Activated T-cell treated with anti-CD3 and anti-CD28 coated beads, Interleukin-2, amount 50 U/mL, for 1 hour (primary cell): ENCODE measurements at places on chromosomes 12 and 14.

DNA sequence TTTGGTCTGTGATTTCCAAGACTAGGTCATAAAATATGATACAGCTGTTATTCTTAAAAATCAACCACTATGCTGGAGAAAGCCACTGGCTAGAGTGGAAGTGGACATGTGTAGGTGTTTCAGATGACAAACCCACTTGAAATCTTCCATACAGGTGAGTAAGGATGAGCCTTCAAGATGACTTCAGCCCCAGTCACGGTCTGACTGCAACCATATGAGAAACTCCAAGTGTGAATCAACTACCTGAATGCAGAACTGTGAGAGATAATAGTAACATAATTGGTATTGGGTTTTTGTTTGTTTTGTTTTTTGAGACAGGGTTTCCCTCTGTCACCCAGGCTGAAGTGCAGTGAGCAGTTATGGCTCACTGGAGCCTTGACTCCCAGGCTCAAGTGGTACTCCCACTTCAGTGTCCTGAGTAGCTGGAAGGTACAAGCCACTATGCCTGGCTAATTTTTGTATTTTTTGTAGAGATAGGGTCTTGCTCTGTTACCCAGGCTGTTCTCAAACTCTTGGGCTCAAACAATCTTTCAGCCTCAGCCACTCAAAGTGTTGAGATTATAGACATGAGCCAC lies 273.3 kb upstream of the LRIG3 start:
- DNase-seq, result no peak

DNA sequence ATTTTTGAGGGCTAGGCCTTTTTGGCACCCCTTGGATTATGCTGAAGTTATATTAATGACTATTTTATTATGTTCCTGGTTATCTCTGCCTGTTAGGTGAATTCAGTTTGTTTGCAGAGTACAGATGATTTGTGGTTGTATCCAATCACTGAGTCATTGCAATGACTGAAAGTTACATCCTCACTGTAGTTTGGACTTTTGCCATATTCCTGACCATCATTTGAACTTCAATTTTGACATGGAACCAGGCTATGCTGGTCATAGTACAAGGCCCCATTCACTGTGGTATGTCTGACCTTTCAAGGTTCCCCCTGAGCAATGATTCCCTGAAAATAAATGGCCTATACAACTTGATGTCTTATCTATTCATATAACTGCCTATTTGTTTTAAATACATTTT lies 621.0 kb downstream of the CCER1 start:
- no peak for DNase-seq

DNA sequence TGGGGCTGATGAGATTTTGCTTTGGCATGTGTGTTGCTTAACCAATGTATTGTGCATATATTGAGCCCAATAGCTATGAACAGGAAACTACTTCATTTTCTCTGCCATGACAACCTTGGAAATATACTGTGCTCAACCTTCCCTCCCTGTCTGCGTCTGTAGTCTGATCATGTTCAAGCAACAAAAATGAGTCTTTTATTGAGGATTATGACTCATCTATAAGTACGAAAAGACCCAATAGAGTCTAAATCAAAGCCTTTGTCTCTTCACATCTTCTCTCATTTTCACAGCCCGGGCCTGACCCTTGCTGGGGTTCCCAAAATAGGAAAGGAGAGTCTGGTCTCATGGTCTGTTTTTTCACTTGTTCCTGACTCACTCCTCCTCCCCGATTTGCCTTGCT lies 158.2 kb downstream of the CAND1 start:
- no peak for DNase-seq

- DNase-seq, result no peak
Observed at GRCh38 chr12:51947246-51947996, 4.1 kb upstream of the ACVR1B start.

DNA sequence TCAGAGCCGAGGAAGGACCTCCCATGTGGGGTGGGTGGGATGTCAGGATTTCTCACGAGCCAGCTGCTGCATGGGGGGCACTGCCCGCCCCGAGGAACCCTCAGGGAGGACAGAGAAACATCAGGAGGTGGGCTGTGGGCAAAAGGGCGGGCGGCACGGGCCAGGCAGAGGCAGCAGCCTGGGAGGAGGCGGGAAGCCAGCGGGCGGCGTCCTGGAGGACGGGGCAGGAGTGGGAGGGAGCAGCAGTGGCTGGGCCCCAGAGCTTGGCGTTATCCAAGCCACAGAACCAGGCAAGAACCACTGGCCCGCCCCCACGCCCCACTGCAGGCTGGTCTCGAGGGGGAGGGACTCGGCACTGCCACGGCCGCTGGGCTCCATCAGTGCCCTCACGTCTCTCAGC lies 2.4 kb downstream of the C14orf180 start:
- DNase-seq, result no peak

- DNase-seq, result no peak
Observed at GRCh38 chr12:32159925-32160324, 53.3 kb downstream of the BICD1 start.

- no peak for DNase-seq
Observed at GRCh38 chr12:93526786-93527428, 45.6 kb upstream of the SOCS2 start.

- DNase-seq, result no peak
Observed at GRCh38 chr12:75503866-75504265, 7.5 kb downstream of the KRR1 start.

GRCh38 chr12:81597928-81598604 lies 161.1 kb downstream of the PPFIA2 start:
- DNase-seq, result no peak

DNA sequence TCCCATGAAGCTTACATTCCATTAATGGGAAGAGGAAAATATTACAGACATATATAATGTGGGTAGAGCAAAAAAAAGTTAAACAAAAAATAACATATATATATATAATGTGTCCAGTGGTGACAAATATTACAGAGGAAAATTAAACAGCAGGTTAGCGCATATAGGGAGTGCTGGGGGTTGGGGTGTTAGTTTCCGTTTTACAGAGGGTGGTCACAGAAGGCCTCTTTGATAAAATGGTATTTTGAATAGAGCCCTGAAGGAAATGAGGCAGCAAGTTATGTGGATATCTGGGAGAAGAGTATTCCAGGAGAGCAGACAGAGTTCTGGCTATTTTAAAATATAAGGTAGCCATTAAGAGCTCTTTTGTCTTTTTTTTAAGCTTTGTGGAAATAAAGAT lies 73.2 kb downstream of the DCAF5 start:
- DNase-seq, result no peak

DNA sequence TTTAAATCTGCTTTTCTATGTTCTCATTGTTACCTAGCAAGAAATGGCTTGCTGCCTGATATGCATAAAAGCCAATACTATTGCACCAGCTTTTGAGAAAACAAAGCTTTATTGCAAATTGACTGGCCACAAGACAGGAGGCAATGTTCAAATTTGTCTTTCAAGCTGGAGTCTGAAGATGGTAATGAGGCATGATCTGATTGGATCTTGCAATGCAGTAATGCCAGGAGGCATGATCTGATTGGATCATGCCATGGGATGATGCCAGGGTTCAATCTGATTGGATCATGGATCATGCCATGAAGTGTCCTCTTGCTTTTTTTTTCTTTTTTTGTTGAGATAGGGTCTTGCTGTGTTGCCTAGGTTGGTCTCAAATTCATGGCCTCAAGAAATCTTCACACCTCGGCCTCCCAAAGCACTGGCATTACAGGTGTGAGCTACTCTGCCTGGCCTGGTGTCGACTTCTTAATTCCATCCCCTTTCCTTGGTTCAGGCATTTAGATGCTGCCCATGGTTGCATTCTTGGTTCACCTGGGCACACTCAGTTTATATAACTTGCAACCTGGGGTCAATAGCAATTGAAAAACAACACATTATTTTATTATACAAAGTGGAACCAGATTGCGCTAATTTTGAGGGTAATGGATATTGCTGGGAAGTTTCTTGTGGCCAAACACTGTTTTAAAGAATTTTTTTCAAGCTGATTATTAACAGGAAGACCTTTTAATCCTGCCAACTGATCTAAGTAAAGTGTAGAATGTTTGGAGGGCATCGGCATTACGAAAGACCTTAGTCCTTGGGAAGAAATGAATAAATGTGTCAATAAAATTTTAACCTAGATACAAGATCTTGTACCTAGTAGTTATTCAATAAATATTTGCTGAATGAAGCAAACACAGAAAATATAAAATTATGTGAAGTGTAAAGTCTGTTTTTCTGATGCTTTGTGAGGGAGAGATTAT lies 38.8 kb downstream of the HSD17B6 start:
- DNase-seq, result no peak

- no peak for DNase-seq
Observed at GRCh38 chr12:132237772-132238487, 91.5 kb downstream of the GALNT9 start.

- no peak for DNase-seq
Observed at GRCh38 chr12:108665608-108666202, 32.0 kb upstream of the SELPLG start.

DNA sequence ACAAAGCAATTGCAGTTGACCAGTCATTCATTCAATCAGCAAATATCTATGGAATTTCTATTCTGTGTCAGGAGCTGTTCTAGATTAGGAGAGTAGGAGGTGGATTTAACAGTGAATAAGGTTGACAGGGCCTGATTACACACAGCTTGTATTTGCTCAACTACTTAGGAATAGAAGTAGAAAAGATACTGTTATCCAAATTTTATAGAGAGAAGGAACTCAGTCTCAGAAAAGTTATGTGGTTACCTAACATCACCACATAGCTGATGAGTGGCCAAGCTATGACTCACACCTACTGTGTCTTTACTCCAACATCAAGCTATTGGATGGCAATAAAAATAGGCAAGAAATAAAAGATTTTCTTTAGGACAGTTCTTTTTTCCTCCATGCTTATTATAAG lies 374.8 kb downstream of the RMST start:
- no peak for DNase-seq

- no peak for DNase-seq
Observed at GRCh38 chr12:25983625-25984024, 25.1 kb downstream of the RASSF8 start.

DNA sequence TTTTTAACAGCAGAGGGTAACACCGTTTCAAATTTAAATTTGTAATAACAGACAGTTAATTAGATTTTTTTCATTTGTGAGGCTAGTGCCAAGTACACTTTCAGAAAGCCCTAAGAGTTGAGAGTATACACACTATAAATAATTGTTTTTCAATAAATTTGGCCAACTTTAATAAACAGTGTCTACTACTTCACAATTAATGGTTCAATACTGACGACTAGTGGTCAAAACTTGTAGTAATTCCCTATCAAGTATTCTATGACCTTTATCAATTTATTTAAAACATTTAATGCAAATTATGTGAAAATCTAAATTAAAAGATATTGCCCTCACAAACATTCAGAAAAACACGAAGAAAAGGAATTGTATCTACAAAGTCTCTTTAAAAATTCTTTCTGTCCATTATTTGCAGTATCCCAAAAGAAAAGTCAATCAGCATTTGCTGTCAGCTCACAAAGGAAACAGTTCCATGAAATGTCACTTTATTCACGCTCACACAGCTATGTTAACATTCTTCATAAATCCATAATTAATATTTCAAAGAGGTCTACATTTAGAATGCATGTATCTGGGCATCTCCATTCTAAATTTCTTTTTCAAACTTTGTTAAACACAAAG lies 91.2 kb downstream of the CEP128 start:
- no peak for DNase-seq

DNA sequence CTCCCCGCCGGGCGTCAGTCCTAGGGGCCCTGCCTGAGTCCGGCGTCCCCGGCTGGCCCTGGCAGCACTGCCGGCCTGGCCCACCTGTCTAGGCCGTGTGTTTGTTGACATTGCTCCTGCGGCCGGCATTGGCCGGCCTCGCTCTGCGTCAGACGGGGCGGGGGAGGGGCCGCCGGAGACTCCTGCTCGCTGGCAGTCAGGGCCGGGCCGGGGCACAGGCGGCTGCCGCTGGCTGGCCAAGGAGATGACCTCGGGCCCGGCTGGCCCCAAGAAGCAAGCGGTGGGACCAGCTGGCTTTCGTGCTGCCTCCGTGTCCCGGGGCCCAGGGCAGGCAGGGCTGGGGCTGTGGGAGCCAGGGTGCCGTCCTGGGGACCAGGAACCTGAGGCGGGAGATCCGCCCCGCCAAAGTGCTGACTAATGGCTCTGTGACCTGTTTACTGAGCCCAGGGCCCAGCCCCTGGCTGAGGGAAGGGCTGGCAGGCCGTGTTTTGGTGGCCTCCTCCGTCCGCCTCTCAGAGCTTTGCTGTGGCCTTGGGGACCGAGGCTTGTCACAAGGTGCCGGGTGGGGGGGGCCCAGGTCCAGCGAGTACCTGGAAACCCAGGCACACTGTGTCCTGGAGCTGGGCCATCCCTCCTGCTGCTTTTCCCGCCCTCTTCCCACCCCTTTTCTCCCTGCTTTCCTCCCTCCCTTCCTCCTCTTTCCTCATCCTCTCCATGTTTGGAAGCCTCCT lies 1.8 kb downstream of the ULK1 start:
- peak; percentile 74 for DNase-seq

- no peak for DNase-seq
Observed at GRCh38 chr14:23578560-23579310, at the start of gene JPH4. TSS of gene JPH4 (minus strand) at chr14:23578790. CDS start at chr14:23577453, 1,337 bp downstream.

GRCh38 chr12:1657688-1658087 lies 28.7 kb downstream of the WNT5B start:
- no peak for DNase-seq

GRCh38 chr14:100256339-100256895 lies 17.5 kb downstream of the YY1 start:
- DNase-seq, result no peak

DNA sequence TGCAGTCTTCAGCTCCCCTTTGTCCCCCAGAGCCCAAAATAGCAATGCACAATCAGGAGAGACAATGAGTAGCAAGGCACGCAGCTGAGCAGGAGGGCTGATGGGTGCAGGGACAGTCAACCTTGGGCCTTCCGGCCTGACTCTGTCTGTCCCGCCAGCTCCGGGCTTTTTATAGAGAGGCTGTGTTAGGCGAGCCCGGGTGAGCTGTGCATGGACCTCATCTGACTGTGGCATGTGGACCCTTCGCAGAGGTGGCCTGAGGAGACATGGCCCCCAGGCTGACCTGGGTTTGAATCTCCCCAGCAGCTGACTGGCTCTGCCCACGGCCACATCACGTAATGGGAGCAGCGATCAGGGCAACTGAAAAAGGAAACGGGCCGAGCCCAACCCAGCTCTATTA lies 177.9 kb downstream of the TSPAN9 start:
- no peak for DNase-seq

- DNase-seq, result no peak
Observed at GRCh38 chr12:25184132-25184531, 10.8 kb downstream of the DNAI7 start.

GRCh38 chr12:8559676-8560075 lies 19.0 kb upstream of the CLEC4E start:
- DNase-seq, result no peak

DNA sequence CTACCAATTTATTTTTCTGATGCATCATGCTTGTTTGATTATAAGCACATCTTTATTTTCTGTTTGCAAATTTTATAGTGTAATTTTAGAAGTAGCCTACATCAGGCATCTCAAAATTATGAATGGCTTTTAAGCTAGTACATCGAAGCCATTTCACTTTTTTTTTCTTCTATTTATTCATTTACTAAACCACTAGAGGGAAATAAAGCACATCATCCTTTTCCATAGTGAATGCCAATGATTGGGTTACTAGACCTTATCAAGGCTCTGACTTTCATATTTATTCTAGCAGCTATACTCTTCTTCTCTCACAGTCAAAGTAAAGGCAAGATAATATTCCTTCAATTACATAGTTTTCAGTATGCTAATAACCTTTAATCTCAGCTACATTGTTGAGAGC lies 736.4 kb upstream of the LRFN5 start:
- no peak for DNase-seq
